ELR (cell line): ENCODE measurements at places on chromosomes 3 and 15.

GRCh38 chr3:42827023-42827422, 17.8 kb downstream of the ACKR2 start:
- no peak for DNase-seq

DNA sequence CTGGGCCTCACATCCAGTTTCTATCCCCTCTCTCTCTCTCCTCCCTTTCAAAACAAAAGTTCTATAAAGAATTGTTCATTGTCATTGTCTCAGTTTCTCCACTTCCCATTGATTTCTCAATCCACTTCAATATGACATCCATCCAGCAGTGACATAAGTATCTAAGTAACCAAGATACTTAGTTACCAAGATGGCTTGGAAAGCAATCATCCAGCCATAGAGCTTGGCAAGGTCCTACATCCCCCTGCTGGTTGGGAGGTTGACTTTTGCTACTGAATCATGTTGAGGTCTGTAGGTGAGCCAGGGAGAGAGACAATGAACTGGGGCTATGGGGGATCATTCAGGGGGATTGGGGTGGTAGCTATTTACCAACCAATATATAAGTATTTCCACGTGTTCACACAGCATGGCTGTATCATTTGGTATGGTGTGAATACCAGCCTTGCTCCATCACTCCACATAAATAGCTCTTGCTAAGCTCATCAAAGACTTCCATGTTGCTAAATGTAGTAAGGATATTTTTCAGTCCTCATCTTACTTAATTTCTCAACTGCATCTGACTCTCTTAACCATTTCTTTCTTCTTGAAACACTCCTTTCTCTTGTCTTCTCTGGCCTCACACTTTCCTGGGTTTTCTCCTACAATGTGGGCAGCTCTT, 58.8 kb upstream of the NTRK3 start:
- DNase-seq, result no peak

DNA sequence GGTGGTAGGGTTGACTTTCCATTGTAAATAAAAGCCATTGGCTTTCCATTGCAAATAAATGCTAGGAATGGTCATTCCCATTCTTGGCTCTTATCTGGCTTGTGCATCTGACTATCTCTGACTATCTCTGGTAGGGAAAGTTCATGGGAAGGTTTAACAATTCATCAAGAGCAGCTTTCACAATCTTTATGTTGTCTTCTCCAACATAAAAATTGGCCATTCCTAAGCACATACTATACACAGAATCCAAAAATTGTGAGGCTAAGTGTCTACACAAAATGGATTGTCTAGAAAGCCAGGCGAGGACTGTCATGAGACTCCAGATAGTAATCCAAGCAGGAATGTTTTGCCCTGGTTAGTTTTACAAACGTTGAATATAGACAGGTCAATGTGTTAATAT, 54.4 kb upstream of the WNT5A start:
- no peak for DNase-seq

DNA sequence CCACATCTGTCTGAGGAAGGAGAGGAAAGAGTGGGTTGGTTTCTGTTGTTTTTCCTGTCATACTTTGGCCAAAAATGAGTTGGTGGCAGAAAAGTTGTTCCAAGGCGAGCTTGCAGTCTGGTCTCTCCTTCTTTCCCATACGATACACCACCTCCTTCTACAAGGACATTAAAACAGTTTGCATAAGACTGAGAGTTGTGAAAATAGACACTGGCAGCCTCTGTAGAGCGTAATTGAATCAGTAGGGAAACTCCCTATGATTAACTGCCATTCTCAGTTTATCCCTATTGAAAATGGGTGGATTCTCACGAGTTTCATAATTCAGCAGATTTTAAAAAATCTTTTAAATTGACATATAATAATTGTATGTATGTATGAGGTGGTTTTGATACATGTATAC, 3.7 kb upstream of the LSG1 start:
- DNase-seq, result no peak

- peak; percentile 68 for DNase-seq
Measured at GRCh38 chr3:38985581-38985980, 66.2 kb downstream of the SCN11A start.
